ENCODE measurements at places on chromosomes 6 and 20.
A peak's percentile ranks its signal among the peaks of the same experiment; 100 is the strongest.

DNA sequence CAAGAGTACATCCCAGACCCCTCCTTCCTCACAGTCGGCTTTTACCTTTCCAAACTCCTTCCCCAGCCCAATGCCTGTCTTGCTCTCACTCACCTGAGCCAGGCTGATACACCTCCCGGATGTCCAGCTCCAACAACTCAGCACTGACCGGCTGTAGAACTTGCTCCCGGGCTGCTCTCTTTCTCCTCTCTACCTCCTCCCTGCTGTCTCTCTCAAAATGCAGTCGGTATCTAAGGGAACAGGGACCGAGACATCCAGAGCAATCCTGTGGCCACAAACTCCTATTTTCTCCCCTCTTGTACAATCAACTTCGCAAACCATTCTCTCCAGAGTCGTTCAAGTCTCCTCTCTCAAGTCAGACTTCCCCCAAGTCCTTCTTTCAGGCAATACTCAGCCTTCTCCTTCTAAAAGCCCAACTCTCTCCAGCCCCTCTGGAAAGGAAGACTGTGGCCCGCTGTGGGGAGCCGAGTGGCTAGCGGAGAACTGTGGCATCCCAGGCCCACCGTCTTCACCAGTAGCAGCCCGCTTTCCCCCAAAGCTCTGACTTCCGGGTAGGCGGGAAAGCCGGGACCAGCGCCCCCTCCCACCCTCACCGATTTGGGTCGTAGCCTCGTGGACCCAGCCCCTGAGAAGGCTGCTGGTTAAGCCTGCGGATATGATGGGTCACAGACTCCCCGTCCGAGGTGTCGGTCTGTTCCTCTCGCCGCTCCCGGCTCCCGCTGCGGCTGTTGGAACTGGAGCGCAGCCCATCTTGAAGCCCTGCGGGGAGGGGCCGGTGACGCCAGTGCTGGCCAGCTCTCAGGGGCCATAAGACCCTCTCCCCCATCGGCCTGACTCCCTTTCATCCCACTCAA is 1.1 kb downstream of the GNL1 start:
- DNase-seq = no peak

GRCh38 chr20:12383821-12384220 is 466.1 kb downstream of the BTBD3 start:
- DNase-seq = no peak

DNA sequence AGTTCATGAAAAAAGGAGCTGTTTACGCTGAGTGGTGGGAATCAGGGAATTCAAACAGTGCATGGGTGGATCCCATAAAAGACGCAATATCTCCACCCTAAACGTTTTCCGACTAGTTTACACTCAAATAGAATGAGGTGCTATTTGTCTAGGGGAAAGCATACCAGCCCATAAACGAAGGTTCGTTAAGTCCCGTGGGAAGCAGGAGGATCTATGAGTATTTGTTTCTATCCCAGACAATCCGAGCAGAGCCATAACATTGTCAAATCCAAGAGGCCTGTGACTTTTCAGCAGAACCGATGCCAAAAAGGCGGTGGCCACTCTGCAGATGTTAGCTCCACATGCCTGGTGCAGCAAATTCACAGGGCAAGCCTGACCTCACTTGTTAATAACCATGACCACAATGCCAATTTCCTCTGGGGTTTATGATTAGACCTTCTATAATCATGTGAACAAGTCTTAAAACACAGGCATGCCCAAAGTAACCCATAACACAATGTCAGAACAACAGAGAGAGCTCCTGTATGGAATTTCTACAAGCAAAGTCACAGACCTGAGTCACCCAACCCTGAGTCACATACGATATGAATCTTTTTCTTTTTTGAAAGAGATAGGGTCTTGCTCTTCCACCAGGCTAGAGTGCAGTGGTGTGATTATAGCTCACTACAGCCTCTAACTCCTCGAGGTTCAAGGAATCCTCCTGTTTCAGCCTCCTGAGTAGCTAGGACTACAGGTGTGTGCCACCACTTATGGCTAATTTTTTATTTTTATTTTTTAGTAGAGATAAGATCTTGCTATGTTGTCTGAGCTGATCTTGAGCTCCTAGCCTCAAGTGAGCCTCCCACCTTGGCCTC is 123.3 kb downstream of the KIF13A start:
- no peak for DNase-seq

DNA sequence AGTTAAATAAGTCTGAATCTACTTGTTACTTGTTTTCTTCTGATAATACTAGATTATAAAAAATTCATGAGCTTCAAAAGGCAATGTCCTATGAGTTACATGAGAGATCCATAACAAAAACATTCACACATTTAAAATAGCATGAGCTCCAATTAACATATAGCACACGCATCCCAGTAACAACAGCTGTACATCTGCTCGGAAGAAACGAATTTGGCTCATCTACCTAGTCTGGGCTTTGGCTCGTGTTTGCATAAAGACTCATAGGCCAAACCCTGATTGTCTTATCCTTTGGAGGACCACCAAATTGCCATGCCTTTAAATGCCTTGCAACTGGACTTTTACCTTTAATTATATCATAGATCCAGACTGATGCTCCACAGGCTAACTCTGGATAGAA is 259.7 kb upstream of the CHD6 start:
- DNase-seq = no peak

- DNase-seq = peak; percentile 85
These were observed at the start of gene PPDPF for GRCh38 chr20:63520504-63520933. Gene PPDPF (plus strand): TSS chr20:63520765. CDS start chr20:63521309, 544 bp downstream.

GRCh38 chr6:139800837-139801236 is 426.4 kb upstream of the CITED2 start:
- no peak for DNase-seq

DNA sequence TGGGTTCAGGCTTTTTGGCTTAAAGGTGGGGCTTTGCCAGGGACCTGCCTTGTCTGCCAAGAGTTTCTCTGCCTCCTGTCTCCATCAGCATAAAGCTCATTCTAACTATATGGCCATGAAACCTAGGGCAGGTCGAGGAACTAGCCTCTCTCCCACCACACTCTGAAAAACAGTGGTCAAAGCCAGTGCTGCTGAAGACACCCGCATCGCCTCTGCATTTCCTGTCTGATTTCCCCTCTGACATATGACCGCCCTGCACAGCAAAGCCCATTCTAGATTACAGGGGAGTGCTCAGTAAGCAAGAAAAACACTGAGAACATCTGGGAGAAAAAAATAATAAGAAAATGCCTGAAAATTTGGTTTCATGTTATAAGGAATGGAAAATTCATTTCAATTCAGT is 573.6 kb downstream of the PRKN start:
- DNase-seq = no peak

GRCh38 chr6:131231891-131232290 is 96.6 kb downstream of the AKAP7 start:
- no peak for DNase-seq

DNA sequence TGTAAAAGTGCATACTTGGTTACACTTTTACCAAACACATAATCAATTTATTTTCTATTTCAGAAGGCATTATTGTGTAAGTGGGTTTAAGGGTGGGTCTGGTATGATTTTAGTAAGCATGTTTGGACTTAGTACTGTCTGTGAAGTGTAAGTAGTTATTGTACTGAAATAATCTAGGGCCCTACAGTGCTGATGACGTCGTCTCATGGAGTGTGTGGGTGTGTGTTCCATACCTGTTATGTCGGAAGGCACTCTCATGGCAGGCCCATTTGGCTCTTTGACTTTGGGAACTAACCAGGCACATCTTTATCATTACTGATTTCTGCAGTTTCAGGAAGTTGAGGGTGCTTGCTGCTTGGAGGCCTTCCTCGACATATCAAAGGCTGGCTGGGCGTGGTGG is 155.1 kb downstream of the SASH1 start:
- no peak for DNase-seq

GRCh38 chr6:85672623-85673022 is 29.9 kb upstream of the SYNCRIP start:
- DNase-seq = no peak

GRCh38 chr6:15475261-15475660 is 187.6 kb downstream of the DTNBP1 start:
- DNase-seq = no peak

DNA sequence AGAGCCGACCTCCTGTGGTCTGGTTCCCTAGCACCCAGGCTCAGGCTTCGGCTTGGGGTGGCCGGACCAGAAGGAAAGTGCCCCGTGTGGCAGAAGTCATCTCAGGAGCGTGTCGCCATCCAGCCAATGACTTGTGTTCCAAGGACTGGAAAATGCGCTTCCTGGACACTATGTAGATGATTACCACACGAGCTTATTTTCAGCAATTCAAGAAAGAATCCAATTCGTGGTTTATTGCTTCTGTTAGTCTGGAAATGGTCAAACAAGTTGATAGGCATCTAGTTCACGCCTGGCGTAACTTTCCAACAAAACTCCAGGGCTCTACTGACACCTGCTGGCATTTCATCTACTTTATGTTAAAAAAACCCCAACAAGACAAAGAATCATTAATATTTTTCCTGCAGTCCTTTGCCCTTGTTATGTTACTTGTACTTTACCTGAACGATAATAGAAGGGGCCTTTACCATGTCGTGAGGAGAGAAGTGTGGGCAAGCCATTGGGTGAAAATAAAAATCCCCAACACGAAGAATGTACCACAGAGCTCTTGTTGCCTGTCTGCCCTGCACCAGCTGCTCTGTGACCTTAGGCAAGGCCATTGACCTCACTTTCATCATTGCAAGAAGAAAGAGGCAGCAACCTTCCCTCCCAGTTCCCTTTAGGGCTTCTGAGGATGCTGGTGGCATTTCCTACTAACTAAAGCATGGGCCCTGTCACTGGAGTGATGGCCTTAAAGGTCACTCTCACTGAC is 154.7 kb upstream of the LAMP5 start:
- no peak for DNase-seq

DNA sequence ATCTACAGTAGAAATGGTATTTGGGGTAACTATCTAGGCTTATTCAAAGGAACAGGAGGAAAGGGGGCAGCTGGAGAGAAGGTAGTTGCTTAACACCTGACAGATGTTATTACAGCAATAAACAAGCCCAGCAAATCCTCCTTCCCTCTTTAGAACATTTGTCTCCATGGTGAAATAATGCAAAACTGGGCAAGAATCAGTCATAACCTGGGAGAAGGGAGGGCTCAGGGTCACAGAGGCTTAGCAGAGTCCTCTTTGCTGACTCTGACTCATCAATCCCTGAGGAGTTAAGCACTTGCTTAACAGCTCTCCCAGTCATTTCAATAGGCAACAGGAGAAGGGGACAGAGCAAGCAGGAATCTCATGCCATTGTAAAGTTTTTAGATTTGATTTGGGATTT is 230.3 kb downstream of the IBTK start:
- no peak for DNase-seq

DNA sequence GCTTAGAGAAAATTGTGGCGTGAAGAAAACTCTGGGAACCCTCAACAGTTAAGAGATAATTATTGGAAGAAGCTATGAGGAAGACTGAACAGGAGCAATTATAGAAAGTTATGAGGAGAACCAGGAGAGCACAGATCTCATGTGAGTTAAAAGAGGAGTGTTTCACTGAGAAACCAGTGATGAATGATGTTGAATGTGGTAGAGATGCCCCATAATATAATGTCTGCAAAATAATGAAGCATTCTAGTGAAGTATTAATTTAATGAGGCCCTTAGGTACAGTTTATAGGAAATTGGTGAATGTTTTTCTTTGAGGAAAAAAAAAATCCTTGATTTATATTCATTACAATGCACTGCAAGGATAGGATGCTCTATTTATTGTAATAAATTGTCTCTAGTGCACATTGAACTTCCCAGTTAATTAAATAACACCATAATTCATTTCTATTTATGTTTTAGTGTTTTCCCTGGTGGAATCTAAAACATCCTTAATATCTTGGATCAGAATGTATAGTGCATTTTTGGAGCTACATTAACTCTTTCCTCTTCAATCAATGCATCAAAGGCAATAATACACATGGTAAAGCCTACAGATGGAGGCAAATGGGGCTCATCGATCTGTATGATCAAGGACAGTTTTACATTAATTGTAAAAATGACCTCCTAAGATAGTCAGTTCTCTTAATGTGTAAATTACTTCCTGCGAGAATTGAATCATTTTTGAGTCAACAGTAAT is 91.4 kb upstream of the EYS start:
- no peak for DNase-seq

GRCh38 chr20:63308218-63308911 is 15.4 kb downstream of the COL20A1 start:
- no peak for DNase-seq

Data from H54 (cell line).